ENCODE measurements at places on chromosomes 6 and 20. TPM values are rescaled to one million over a fixed set of nuclear protein-coding genes. Genes with fewer than 3 reads are reported as not detected.

The BEND3 gene
- polyA plus RNA-seq = 0.63 TPM

The ELOVL4 gene
- 5.5 TPM for polyA plus RNA-seq

The ARMH2 gene
- polyA plus RNA-seq = not detected

The TFAP2D gene
- not detected for polyA plus RNA-seq

The PDYN gene
- polyA plus RNA-seq = not detected

The COL19A1 gene
- polyA plus RNA-seq = not detected

DNA sequence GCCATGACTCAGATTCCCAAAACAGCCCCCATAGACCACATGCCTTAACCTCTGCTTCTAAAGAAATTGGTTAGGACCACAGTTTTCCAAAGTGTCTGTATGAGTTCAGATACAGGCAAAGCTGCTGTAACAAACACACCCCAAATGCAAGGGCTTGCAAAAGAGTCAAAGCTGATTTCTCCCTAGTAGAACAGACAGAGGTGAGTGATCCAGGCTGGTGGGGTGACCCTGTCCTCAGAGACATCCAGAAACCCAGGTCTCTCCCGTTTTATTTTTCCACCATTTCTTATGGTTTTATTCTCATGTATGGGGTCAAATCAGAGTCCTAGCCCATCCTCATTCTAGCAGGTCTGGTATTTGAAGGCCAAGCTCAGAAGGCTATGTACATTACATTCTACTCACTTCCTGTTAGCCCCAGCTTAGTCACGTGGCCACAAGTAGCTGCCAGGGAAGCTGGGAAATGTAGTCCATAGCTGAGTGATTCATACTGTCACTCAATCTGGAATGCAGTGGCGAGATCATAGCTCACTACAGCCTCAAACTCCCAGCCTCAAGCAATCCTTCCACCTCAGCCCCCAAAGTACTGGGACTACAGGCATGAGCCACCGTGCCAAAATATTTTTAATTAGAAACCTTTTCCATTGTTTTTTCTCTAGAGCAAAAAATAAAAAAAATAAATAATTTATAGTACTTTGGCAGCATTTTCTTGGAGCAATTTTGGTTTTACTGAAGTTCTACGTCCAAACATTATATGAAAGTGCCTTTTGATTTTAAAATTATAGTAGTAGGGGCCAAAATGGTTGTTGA lies 175.2 kb downstream of the ZMYND8 start:
- DNase-seq = no peak

DNA sequence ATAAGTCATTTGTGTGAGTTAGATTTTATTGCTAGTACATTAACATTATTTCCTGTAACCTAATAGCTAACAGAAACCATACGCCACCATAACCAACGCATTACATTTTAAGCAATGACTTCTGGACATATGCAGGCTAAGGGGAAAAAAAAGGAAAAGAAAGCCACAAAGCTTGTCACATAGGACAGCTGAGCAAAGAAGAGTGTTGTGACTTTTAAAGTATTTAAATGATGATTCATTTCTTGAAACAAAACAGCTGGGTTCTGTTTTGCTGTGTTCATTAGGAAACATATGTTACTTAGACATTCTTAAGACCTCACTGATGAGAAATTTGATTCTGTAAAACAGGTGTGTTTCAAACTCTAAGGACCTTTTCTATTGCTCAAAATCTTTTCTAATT lies 171.4 kb downstream of the COL9A1 start:
- no peak for DNase-seq

DNA sequence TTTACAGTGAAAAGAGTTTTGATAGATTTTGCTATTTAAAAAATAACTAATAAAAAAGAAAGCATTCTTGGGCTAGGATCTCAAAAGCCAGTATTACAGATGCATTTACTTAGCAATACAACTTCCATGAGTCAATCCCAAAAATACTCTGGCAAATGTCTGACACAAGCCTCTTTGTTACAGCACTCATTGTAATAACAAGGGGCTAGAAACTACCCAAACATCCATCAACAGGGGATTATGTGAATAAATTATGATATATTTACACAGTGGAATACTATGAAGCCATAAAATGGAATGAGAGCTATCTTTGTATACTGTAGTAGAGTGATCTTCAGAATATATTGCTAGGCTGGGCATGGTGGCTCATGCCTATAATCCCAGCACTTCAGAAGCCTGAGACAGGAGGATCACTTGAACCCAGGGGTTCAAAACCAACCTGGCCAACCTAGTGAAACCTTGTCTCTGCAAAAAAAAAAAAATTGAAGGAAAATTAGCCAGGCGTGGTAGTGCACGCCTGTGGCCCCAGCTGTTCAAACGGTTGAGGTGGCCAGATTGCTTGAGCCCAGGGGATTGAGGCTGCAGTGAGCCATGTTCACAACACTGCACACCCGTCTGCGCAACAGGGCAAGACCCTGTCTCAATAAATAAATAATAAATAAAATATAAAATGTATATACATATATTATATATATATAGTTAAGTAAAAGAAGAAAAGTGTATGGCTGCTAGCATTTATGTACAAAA lies 34.7 kb upstream of the TOP1 start:
- no peak for DNase-seq

DNA sequence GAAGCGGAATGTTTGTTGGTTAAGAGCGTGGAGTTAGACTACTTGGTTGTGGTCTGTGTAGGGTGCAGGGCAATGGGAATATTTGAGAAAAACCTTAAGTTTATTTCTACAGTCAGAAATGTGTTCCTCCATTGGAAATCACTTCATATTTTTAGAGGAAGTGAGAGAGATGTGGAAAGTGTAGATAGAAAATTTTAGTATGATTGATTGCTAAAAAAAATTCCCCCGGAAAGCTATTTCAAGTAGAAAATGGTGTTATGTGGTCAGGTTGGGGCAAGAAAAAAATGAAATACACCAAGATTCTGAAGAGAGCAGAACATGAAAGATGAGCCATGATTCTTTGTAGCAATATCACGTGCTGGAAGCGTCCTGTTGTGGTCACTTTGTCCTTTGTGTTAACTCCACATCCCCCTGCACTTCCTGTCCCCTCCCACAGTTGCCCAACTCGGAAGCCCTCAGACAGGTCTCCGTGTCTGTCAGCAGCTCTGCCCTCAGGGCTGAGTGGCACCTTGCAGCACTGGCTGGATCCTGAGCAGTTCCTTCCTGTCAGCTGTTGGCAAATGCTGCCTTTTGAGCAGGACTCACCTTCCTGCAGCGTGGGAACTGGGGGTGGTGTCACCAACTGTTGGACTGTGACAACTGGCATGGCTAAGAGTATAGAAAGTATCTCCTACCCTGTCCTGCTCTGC lies 137.5 kb upstream of the SLC24A3 start:
- DNase-seq = no peak

DNA sequence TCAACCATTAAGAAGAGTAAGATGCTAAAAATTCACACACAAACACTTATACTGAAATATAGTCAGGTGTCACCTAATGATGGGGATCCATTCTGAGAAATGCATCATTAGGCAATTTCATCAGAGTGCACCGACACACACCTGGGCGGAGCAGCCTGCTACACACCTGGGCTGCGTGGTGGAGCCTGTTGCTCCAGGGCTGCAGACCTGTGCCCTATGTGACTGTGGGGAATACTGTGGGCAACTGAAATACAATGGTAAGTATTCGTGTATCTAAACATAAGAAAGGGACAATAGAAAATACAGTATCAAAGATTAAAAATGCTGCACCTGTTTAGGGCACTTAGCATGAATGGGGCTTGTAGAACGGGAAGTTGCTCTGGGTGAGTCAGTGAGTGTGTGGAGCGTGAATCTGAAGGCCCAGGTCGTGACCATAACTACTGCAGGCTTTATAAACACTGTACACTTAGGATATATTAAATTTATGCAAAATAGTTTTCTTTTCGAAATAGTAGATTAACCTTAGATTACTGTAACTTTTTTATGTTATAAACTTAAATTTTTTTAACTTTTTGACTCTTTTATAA lies 124.4 kb upstream of the AFDN start:
- no peak for DNase-seq

GRCh38 chr6:167129562-167129961 lies 6.7 kb downstream of the CCR6 start:
- DNase-seq = no peak

GRCh38 chr20:16125816-16126215 lies 447.4 kb downstream of the KIF16B start:
- no peak for DNase-seq

DNA sequence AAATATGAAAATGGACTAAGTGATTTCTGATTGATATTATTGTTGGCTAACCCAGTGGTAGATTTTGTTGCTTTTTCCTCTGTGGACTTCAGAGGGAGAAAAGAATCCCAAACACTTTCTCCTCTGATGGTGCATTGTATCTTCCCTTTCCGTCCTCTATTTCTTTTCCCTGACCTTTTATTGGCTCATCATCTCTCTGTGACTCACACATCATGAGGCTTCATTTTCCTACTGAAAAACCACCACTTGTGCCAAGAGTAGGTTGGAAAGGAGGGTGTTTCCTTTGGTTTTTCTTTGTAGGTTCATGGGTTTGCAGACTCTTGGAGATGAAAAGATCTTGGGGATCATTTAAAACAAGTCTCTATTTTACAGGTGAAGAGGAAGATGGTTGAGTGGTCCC lies 311.7 kb upstream of the JAG1 start:
- no peak for DNase-seq

Measured in CD4-positive, alpha-beta memory T cell (primary cell).